Esophagus muscularis mucosa (tissue), 4 donors: ENCODE measurements at places on chromosomes 1 and 21. TPM values are rescaled to one million over a fixed set of nuclear protein-coding genes. Genes with fewer than 3 reads are reported as not detected.

GRCh38 chr1:65176056-65176450 lies 28.1 kb downstream of the AK4 start:
- no peak for DNase-seq

DNA sequence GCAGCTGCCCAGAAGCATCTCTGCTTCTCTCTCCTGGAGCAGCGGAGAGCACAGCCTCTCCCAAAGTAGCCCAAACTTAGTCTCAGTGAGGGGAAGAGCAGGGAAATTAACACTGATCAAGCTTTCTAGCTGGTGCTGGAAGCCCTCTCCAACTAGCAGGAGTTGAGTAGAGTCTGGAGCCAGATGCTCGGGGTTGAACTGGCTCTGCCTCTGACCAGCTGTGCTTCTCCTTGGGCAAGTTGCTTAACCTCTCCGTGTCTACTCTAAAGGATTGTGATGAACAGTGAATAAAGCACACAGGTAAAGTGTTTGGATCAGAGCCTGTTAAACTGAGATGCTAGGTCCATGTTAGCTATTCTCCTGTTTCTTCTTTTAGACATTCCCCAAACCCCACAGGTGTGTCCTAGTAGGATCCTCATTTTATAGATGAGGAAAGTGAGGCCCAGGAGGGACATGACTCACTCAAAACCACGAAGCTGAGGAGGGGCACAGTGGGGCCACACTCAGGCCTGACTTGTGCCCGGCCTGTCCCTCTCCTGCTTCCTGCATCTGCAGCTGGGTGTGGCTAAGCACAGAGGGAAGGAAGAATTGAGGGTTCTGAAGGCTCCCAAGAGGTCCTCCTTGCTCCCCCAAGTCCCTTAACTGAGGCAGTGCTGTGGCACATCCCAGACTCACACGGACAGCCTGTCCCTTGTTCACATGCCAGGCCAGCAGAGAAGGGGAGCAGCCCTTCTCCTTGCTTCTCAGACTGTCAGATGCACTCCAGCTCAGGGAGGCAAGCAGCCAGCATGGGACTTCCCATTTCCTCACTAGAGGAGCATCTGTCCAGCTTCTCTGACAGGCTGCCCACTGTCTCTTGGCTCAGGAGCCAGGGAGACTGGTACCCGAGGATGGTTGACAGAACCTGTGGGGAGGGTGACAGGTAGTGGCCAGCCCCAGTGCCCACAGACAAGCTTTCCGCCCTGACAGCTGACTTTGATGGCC lies 152.0 kb upstream of the IGSF21 start:
- DNase-seq: no peak

DNA sequence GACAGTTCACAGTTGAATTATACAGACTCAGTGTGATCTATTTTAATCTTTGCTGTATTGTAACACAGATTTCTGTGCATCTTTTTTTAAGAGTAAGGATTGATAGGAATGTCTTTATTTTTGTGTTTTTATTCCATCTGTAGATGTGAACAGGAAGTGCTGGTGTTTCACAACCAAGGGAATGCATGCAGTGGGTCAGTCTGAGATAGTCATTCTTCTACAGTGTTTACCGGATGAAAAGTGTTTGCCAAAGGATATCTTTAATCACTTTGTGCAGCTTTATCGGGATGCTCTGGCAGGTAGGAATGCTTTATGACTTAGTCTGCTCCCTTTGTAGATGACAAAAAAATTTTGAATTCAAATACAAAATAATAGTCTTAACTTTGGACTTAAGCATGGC lies 84.5 kb downstream of the CC2D1B start:
- no peak for DNase-seq

The ANGPTL1 gene
- total RNA-seq: 182 TPM

The ACTA1 gene
- 0.29 TPM for total RNA-seq

DNA sequence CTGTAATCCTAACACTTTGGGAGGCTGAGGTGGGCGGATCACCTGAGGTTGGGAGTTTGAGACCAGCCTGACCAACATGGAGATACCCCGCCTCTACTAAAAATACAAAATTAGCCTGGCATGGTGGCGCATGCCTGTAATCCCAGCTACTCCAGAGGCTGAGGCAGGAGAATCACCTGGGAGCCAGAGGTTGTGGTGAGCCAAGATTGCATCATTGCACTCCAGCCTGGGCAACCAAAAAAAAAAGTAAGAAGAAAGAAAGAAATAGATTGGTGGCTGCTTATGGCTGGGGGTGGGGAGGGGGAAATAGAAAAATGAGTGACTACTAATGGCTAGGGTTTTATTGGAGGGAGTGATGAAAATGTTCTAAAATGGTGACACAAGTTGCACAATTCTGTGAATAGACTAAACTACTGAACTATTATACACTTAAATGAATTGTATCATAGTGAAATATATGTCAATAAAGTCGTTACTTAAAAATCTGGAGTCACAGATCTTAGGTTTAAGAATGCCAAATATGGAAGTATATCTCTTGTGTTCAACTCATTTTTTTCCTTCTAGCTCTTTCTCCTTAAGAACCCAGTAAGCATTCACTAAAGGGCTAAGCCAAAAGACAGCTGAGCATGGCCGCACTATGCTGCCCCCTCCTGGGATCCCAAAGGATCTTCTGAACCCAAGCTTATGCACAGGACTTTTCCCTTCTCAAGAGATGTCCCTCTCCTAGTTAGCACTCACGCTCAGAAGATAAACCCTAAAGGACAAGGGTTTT lies 3.2 kb upstream of the NPL start:
- DNase-seq: no peak

GRCh38 chr21:42568376-42568775 lies 54.7 kb downstream of the SLC37A1 start:
- DNase-seq: no peak

The PLXNA2 gene
- 19.8 TPM for total RNA-seq
